Lung microvascular endothelial cell (primary cell): ENCODE measurements at places on chromosomes 7 and 10.
A peak's percentile ranks its signal among the peaks of the same experiment; 100 is the strongest.

GRCh38 chr10:18607503-18608378 is 43.6 kb downstream of the NSUN6 start:
- peak; percentile 45 for DNase-seq

DNA sequence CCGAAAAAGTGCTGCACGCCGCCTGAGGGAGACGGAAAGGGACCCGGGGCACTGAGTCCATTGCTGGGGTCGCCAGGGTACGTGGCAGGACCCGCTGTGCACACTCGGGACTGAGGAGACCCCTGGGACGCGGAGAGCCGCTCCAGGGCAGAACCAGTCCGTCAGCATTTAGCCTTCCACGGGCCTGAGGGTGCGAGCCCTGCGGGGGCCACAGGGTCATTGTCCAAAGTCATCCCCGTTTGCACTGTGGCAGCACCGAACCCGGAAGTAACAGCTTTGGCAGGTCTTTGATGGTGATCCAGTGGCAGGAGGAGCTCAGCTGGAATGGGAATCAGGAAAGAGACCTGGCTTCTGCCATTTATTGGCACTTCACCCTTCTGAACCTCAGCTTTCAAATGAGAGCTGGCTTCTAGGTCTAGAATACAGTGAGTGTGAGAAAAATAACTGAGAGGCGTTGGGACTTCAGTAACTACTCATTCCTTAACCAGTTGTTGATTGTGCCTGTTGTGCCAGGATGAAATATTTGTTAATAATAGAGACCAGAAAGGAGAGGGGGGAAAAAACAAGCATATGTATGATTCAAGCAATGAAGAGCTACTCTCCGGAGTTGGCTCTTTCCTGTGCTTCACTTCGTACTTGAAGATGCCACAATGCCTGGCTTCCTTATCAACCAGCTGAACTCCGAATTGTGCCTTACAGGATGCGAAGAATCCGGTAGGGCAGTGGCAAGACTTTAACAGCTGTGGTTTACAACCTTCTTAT is 811 bp upstream of the ARHGAP12 start:
- peak; percentile 55 for DNase-seq

- DNase-seq: no peak
Measured at GRCh38 chr10:52617346-52617745, 155.2 kb downstream of the MBL2 start.

GRCh38 chr10:114925587-114926586 is 12.1 kb upstream of the TRUB1 start:
- peak; percentile 56 for DNase-seq

DNA sequence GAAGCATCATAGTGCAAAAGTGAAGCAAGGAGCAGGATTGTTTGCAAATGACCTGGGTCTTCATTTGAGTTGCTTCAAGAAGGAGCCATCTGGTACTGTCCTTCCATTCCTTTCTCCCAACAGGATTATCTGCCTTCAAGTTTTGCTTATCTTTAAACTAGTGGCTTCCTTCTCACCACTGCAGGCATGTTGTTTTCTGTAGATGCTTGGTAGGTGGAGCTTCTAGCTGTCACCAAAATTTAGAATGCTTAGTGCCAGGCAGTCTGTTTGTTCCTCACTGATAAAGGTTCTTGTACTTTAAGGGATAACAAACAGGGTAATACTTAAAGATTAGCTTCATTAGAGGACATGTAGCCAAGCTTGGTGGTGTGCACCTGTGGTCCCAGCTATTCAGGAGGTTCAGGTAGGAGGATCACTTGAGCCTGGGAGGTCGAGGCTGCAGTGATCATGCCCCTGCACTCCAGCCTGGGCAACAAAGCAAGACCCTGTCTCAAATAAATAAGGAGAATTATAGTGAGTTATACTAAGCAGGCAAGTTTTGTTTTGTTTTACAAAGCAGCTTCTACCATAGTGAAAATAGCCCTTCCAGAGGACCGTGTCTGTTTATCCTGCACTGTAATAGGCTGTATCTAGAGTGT is 5.7 kb downstream of the ARL5B start:
- DNase-seq: no peak

GRCh38 chr10:86082556-86082955 is 284.0 kb downstream of the GRID1 start:
- DNase-seq: no peak
